Stimulated activated effector memory CD8-positive, alpha-beta T cell treated with anti-CD3 and anti-CD28 coated beads, Interleukin-12 subunit alpha, Interleukin-12 subunit beta, amount 100 ng/mL, for 72 hours (primary cell): ENCODE measurements at places on chromosomes 2 and 18.
A peak's percentile ranks its signal among the peaks of the same experiment; 100 is the strongest.

DNA sequence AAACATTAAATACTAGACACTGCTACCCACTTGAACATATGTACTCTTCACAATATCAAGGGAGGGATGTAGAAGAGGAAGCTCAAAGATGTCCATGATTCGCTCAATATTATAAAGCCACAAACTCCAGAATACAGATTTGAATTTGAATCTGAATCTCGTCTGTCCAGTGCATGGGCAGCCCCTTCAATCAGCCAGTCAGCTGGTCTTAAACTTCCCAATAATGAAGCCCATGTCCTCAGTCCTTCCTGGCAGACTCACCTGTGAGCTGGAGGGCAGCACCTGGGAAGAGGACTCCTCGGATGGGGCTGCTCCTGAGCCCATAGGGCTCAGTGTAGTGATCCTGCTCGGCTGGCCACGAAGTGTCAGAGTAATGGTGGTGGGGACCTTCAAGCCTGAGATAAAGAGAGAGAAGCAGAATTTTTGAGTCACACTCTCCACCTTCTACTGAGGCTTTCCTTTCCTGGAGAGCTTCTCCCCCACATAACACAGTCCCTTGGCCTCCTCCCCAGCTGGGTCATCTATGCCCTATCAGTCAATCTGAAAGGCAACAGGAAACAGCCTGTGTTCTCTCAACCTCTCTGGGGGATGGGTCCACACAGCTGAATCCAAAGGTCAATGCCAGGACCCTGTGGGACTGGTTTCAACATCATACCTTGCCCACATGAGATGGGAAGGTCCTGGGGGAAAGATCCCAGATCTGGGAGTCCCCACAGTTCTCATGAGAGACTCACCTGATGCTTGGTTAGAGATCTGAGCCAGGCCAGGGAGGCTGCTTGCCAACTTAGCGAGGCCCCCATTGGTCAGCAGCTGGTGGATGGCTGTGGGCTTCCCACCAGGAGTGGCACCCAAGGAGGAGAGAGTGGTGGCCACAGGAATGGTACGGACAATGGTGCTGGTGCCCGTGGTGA, 36.5 kb downstream of the KANSL3 start:
- DNase-seq, result peak; percentile 14

- DNase-seq, result no peak
Measured at GRCh38 chr2:71930049-71930681, 217.5 kb downstream of the CYP26B1 start.

GRCh38 chr2:151189125-151189524, 72.5 kb downstream of the RBM43 start:
- no peak for DNase-seq

- DNase-seq, result no peak
Measured at GRCh38 chr2:241115361-241115760, 13.3 kb upstream of the MTERF4 start.

DNA sequence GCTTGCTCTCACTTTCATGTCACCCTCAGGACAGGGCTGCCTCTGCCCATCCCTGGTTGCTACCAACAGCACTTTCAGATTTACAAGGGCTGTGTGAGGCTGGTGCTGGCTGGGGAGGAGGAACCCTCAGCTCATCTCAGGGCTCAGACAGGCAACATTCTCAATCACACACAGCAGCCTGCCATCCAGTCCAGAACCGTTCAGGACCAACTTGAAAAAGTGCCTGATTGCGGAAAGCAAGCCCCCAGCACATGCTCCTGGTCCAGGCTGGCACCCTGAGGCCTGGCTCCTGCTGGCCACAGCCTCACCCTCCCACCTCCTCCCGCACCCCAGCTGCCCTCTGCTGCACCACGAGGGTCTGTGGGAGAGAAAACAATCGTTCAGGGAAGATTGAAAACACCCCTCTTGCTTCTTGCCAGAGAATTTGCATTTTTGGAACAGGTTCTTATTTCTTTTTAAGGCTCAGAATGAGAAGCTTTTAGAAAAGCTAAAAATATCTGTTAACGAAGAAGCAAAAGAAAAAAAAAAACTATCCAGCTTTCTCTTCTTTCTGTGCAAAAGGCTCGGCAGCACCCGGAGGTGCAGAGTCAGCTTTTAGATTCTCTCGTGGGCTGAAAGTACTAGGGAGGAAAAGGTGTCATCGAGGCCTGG, 403.8 kb upstream of the ID2 start:
- DNase-seq, result no peak

- no peak for DNase-seq
Measured at GRCh38 chr2:28356095-28356911, 36.4 kb upstream of the FOSL2 start.

GRCh38 chr2:176027806-176028205, 25.7 kb upstream of the LNPK start:
- no peak for DNase-seq

DNA sequence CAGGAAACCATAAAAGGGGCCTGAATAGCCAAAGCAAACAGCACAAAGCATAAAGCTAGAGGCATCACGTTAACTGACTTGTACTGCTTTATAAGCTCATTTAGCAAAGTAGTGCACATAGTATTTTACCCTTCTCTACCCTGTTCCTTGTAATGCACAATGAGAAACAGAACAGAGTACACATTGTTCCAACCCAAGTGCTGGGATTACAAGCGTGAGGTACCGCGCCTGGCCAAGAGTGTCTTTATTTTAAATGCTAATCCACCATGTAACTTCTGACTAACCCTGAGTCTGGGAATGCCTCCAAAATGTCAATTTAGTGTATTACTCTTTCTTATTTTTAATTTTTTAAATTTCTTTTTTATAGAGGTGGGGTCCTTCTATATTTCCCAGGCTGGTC, 46.4 kb upstream of the STON1 start:
- DNase-seq, result no peak

GRCh38 chr2:219571311-219572236, at the start of gene OBSL1:
Gene OBSL1 (minus strand): TSS chr2:219571539. CDS start chr2:219571232, 307 bp downstream.
- DNase-seq, result no peak

DNA sequence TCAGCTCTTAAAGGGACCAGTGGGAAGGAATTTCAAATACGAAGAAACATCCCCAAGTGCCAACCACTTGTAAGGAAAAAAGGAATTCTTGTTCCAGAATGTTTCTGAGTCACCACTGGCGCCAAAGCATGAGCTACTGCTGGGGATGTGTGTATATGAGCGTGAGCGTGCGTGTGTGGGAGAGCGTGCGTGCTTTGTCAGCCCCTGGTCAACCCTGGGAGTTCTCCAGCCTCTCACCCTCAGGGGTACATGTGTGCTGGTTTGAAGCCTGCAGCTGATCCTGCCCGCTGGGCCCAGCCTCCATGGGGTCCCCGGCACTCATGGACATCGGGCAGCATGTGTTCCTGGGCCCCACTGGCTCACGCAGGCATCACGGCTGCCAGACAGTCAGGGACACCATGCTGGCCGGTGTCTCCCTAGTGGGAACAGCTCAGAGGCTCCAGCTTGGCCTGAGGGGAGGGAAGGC, 17.1 kb downstream of the HS6ST1 start:
- no peak for DNase-seq

- no peak for DNase-seq
Measured at GRCh38 chr2:55871637-55872036, 51.9 kb downstream of the EFEMP1 start.

- DNase-seq, result no peak
Measured at GRCh38 chr2:40388161-40388560, 63.7 kb downstream of the SLC8A1 start.

DNA sequence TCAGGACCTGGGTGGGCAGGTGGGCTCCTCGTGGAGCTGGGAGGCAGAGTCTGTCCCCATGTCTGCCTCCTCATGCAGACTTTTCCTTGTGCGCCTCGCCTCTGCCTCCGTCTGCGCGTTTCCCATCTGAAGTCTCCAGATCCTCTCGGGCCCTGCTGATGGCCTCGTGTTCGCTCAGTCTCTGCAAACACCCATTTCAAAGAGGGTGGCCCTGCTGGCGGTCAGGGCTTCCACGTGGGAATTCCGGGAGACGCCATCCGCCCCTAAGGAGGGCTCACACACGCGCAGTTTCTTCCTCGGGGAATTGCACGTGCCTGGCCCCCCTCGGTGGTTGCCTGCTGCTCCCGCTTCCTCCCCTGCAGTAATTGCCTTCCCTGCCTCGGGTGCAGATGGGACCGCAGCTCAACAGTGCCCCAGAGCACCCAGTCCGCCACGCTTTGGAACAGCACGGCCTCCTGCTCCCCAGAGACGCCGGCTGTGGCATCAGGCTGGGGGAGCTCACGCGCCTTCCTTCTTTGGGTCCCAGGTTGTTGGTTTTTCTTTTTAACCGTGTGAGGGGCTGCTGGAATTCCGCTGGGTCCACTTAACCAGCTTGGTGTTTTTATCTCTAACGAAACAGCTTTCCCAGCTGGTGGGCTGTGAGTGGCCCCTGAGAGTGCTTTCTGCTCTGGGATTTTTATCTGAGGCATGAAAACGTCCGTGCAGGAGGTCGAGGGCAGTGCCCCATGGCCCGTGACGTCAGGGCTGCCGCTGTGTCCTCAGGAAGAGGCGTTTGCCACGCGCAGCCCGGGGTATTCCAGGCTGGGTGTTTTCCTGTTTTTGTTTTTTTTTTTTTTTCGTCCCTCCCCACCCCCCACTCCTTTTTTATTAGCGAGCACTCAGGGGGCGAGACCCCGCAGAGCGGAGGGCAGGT, 16.1 kb downstream of the NFATC1 start:
- no peak for DNase-seq

DNA sequence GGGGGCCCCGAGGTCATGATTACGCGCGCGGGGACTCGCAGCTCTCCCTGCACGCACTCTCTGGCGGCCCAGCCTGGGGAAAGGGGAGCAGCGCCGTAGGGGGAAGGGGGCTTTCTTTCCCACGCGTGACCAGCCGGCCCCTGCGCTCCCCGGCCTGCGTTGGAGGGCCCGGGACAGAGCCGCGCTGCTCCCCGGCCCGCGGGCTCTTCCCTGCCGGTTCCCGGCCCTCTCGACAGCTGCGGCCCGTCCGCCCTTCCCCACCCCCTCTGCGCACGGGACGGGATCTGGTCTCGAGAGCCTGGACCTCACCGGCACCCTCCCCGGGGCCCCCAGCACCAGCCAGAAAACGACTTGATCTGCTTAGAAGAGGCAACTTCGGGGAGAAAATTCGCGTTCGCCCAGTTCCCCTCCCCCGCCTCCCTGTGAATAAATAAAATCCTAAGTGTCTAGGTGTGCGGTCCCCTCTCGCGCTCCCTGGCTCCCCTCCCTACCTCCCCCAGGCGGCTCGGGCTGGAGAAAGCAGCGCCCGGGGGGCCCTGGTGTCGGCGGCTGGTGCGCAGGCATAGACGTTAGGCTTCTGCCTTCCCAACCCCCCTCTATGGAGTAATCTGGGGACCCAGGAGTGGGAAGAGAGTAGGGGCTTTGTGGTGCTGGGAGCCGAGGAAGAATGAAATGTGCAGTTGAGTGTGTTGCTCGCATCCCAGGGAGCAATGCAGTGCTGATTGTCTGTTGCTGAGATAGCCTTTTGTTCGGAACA, 803 bp upstream of the FIGN start:
- no peak for DNase-seq

GRCh38 chr2:29196792-29197788, 81.9 kb downstream of the CLIP4 start:
- DNase-seq, result peak; percentile 87

- DNase-seq, result no peak
Measured at GRCh38 chr2:26974352-26974751, 3.9 kb downstream of the MAPRE3 start.

DNA sequence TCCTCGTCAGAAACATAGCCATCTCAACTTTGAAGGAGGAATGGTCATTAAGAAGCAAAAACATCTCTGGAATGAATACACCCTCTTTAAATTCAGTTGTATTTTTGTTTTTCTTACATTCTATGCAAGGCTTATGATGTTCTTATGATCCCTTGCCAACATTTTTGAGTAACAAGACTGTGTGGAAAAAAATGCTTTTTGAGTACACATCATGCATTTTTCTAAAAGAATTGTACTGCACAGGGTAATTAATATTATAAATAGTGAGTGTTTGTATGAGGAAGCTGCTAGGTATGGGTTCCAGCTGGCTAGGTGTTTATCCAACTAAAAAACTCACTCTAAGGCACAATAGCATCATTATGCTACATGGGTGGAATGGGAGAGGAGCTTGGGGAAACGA, 59.0 kb upstream of the SPATS2L start:
- DNase-seq, result no peak

DNA sequence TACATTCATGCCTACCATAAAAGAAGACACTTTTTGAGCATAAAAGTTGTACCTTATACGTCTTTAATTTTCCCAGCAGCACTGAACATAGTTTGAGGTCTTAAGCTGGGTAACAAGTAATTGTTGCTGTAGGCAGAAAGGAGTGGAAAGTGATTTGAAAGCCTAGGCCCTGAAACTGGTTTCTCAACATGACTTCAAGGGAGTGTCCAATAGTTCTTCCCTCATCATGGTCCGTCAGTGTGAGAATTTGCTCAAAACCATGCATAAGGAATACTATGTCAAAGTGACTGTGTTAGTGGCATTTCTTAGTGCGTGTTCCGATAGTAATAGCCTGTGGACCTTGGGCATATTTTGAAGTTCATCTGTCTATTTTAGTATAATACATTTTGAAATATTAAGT, 463.1 kb downstream of the PTPRM start:
- no peak for DNase-seq

DNA sequence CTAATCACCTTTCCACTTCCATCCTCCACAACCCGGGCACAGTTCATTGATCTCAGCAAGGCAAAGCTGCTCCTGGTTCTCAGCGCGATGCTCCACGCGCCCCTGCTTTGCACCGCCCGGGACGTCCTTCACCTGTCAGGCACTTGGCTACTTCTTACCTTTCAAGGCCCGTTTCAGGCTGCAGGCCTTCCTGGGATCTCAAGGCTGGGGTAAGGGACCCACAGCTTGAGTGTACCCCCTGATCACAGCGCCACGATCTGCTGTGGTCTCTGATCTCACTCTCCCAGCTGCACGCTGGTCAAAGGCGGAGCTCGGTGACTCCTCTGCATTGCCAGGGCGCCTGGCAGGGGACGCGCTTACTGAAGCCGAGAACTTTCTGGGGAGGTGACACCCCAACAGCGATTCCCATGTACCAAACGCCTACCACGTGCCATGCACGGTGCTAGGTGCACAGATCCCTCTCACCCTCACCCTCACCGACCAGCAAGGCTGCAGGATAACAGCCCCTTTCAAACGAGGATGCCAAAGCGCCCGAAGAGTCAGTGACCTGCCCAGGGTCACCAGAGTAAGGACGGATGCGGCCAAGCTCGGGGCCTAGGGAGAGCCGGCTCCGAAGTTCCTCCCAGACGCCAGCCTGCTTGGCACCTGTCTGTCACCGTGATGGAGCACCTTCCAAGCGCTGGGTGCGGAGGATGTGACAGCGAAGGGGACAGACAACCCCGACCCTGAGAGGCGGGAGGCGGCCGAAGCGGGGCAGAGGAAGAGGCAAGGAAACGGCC, 818 bp downstream of the ITGB1BP1 start:
- DNase-seq, result peak; percentile 76

- no peak for DNase-seq
Measured at GRCh38 chr2:170840717-170841210, 24.1 kb downstream of the GAD1 start.

GRCh38 chr18:1047406-1047805, 142.7 kb downstream of the ADCYAP1 start:
- no peak for DNase-seq

GRCh38 chr18:50401888-50402287, 27.0 kb downstream of the SKA1 start:
- DNase-seq, result no peak
